ENCODE measurements at places on chromosomes 16 and 17.
A peak's percentile ranks its signal among the peaks of the same experiment; 100 is the strongest.

DNA sequence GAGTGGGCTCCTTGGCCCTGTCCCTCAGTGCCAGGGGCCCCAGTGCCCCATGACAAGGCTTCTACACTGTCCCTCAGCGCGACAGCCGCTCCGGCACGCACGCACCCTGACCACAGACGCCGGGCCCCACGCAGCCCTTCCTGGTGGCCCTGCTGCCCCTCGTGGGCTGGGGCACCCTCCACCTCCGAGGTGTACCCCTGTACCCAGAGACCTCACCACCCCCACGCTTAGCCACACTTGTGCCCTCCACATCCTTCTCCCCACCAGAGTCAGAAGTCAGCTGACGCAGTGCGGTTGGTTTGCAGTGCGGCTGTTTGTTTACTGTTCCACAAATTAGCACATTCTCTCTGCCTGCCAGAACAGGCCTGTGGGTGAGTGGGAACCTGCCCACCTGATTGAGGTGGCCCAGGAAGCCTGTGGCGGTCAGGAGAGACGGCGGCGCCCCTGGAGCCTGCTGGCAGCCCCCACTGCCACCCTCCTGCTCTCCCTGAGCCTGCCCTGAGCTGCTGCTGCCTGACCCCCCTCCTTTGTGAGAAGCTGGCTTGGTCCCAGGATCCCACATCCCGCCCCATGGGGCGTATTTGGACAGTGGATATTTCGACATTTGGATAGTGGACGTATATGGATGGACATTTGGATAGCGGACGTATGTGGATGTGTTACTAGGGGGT is 38.0 kb upstream of the CDH15 start:
- DNase-seq = no peak

GRCh38 chr17:65533056-65533745 is 28.2 kb downstream of the AXIN2 start:
- DNase-seq = no peak

- no peak for DNase-seq
Observed at GRCh38 chr16:78220571-78220970, 121.1 kb downstream of the WWOX start.

DNA sequence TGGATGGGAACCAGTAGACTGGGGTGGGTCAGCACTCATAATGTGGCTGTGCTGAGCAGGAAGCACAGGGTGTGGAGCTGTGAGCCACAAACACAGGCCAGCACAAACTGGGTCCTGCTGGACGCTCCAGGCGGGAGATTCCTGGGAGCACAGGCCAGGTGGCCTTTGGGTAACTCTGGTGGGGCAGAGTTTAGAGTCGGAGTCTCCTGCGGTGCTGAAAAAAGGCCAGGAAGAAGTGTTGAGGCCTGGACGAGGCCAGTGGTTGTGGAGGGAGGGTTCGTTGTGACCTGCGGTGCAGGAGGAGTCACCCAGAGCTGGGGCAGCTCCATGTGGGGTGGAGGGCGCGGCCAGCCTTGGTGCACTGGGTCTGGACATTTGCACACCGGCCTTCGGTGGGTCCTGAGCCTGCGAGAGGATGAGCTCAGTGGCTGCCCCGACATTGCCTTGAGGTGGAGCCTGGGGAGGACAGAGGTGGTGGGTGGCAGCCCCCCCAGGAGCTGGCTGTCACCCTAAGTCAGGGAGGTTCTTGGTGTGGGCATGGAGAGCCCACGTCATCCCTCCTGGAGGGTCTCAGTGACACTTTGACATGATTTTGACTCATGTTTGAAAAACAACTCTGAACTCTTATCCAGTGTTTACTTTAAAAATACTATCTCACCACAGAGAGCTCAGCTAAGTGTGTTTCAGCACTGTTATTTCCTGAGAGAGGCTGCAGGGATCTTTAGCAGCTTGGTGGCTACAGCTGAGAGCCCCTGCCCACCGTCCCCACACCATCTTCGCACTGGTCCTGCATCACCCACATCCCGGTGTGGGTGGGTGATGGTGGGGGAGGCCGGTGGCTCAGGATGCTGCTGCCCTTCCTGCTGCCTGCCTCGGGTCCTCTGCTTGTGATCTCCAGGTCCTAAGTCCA is 98.7 kb downstream of the NPIPB11 start:
- peak; percentile 17 for DNase-seq

- DNase-seq = no peak
Observed at GRCh38 chr17:63997341-63998048, 656 bp upstream of the PRR29 start.

GRCh38 chr17:61221181-61221580 is 178.5 kb upstream of the TBX2 start:
- DNase-seq = no peak

DNA sequence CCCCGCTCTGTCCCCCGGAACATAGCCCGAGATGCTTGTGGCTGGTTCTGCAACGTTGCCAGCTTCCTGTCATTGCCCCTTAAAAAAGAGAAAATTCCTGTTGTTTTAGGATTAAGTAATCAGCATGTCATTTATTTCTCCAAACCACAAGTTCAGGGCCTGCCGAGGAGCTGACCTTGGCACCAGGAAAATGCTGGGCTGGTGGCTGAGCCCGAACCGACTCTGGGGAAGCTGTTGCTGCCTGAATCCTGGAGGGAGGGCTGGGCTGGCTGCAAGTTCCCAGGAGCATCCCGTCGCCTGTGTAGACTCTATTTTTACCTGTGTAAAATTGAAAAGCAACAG is 130.9 kb upstream of the FOXF1 start:
- peak; percentile 70 for DNase-seq

- DNase-seq = peak; percentile 72
Observed at GRCh38 chr16:47644166-47644565, 183.0 kb downstream of the PHKB start.

DNA sequence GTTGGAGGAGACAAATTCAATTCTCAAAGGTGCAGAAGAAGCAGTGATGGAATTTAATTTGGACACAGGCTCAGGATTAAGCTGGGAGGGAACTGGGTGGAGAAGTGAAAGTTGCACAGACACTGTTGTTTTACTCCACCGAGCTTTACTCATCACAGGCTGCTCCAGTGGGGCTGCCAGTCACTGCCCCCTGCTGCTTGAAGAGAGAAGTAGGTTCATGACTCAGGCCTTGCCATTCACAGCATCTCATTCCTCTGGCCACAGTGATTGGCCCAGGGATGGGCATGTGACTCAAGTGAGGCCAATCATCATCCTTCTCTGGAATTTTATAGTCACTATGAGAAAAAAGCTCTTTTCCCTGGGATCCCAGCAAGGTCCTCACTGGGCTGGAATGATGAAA is 11.8 kb downstream of the GNAO1 start:
- DNase-seq = no peak

DNA sequence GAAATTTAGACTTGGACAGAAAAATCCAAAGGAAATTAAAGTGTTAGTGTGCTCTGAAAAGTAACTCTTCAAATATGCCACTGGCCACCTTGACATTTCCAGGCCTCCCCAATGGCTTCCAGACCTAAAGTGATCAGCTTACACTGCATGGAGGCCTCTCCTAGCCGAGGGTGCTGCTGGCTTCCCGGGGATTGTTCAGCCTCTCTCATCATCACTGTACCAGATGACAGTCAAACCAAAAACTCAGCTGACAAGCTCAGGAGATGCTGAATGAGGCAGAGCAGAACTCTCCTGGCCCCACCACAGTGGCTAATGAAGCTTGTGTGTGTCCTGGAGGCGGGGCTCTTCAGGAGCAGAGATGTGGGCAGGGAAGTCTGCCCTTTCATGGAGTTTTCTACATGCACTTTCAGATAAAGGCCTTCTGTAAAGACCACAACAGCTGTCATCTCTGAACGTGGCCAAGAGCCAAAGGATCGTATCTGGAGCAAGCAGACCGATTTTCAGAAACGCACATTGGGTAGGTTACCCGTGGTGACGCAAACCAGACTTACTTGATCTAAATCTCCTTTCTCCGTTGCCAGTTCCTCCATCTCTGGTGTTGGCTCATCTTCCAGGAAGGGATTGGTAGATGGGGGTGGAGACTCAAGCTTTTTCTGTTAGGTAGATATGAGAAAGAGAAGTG is 113.3 kb downstream of the VPS53 start:
- DNase-seq = no peak

- no peak for DNase-seq
Observed at GRCh38 chr16:31371619-31372484, 16.9 kb downstream of the ITGAX start.

DNA sequence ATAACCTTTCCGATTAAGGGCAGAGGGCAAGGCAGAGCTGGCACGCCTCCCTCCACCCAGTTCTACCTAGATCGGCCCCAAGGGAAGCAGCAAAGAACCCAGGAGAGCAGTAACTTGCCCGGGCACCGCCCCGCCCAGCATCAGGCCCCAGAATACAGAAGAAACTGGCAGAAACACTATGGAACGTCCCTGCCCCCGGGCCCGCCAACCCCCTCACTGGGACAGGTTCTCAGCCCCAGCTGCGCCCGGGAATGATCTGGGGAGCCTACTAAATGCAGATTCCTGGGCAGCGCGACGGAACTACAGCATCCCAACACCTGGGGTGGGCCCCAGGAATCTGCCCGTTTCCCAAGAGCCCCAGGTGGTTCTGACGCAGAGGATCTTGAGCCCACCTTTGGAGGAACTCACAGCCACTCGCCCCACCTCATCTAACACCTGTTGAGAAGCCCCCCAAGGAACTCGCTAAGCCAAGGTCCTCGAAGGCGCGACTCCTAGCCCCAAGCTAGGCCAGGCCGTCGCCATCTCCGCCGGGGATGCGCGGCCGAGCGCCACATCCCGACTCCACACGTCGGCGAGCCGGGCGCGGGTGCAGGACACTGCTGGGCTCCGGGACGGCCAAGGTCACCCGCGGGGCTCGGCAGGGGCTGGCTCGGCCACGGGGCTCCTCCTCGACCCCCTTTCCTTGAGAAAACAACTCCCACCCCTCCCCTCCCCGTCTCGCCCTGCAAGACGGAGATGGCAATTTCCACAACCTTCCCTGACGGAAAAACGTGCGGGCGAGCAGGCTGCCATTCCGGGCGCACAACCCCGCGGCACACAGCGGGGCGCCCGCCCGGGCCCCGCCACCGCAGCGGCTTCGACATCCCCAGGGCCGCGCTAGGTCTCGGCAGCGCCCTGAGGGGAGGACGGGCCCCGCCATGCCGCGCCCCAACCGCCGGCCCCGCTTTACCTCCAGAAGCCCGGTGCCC is 913 bp downstream of the CDIP1 start:
- no peak for DNase-seq

- DNase-seq = no peak
Observed at GRCh38 chr17:32516450-32516849, 29.7 kb downstream of the CDK5R1 start.

GRCh38 chr17:40553694-40554534 is 11.4 kb downstream of the CCR7 start:
- peak; percentile 94 for DNase-seq

DNA sequence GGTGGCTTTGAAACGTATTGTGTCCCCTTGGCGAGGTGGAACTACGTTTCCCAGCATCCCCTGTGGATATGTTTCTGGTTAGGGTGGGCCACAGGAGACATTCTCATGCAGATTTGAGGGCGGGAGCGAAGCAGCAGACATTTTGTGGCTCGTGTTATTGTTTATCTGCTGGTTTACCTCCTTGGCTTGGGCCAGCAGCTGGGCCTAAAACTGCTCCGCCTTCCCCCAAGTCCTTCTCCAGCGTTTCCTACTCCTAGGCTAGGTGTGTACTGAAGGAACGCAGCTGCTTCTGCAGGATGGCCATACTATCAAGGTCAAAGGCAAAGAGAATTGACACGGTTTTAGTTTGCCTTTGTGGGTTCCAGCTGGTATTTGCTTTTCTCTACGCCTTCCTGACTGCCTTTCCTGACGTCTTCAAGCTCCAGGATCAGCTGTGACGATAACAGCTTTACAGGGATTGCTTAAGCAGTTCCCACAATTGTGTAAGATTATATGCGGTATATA is 17.2 kb upstream of the WSB1 start:
- DNase-seq = no peak

- no peak for DNase-seq
Observed at GRCh38 chr16:16992975-16993765, 477.6 kb downstream of the XYLT1 start.

DNA sequence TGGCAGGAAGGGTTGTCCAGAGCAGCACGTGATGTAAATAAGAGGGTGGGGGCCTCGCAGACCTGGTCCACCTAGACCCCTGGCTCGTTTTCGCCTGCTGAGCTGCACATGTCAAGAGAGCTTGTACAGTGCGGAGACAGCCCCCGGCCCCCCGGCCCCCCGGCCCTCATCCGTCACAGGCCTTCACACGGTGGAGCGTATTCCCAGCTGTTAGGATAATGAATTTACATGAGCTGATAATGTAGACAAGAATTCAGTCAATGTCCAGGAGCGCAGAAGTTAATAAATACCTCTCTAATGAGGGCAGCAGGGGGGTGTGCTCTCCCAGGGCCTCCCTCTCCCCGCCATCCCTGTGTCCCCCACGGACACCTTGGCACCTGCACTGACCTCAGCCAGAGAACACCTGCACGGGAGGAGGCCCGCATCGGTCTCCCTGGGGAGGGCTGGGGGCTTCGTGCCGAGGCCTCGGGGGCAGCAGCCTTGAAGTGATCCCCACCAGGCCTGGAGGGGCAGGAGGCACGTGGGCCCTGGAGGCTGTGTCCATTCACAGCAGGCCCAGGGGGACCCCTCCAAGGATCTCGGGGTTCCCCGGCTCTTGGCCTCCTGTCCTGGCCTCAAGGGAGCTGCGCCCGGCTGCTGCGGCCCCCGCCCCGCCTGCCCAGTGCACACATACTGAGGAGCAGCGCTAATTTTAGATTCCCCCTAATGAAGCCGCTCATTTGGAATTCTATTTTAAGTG is 14.6 kb downstream of the GSE1 start:
- no peak for DNase-seq

DNA sequence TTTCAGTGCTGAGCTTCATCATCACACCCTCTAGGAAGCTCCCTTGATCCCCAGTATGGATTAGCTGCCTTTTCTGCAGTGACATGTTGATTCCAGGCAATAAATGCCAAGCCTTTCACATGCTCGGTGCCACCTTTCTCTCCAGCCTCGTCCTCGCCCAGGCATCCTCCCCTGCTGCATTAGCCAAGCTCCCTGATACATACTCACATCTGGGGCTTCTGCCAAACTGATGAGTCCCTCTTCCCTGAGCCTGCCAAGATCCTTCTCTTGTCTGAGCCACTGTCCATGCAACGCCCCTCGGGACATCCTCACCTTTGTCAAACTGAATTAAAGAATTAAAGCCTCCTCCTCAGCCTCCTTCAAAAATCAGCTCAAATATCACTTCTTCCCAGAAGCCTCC is 538.5 kb upstream of the CDH11 start:
- peak; percentile 40 for DNase-seq

DNA sequence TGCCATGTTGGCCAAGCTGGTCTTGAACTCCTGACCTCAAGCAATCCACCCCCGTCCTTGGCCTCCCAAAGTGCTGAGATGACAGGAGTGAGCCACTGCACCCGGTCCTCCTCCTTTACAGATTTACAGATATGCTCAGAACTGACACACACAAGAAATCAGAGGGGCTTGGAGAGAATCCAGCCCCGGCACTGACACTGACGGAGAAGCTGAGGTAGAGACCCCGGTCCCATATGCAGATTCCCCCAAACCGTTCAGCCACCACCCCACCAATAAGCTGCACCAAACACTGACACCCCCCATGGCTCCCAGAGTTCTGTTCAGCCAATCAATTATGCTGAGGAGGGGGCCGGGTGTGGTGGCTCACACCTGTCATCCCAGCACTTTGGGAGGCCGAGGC is 141.1 kb upstream of the RPH3AL start:
- no peak for DNase-seq
